Stimulated activated CD4-positive, alpha-beta T cell treated with anti-CD3 and anti-CD28 coated beads, Interleukin-12 subunit alpha, Interleukin-12 subunit beta, amount 100 ng/mL, for 24 hours (primary cell): ENCODE measurements at places on chromosomes 2 and 18.

- no peak for DNase-seq
Measured at GRCh38 chr2:31227711-31228125, 6.2 kb upstream of the EHD3 start.

DNA sequence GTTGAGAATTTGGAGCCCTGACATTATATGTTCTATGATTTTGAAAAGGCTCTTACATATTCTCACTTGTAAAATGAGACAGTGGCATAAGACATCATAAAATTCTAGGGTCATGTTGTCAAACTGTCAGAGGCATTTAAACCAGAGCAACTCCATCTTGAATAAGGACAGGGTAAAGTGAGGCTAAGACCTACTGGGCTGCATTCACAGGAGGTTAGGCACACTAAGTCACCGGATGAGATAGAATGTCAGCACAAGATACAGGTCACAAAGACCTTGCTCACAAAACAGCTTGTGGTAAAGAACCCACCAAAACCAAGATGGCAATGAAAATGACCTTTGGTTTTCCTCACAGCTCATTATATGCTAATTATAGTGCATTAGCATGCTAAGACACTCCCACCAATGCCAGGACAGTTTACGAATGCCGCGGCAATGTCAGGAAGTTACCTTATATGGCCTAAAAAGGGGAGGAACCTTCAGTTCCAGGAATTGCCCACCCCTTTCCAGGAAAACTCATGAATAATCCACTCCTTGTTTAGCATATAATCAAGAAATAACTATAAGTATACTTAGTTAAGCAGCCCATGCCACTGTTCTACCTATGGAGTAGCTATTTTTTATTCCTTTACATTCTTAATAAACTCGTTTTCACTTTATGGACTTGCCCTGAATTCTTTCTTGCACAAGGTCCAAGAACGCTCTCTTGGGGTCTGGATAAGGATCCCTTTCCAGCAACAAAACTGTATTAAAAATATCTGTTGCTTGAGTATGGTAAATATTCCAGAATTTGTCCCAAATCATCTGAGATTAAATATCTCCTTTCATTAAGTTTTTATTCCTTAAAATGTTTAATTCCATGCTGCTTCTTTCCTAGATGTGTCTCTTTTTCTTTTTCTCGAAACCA lies 406.4 kb downstream of the METTL4 start:
- DNase-seq, result no peak

GRCh38 chr2:44358503-44358902 lies 2.8 kb downstream of the PREPL start:
- no peak for DNase-seq

- no peak for DNase-seq
Measured at GRCh38 chr2:28071221-28071620, 180.7 kb downstream of the BABAM2 start.

- DNase-seq, result no peak
Measured at GRCh38 chr2:157725846-157726245, 97.2 kb upstream of the ACVR1C start.
